ENCODE measurements at places on chromosomes 5 and 9.
A peak's percentile ranks its signal among the peaks of the same experiment; 100 is the strongest.

DNA sequence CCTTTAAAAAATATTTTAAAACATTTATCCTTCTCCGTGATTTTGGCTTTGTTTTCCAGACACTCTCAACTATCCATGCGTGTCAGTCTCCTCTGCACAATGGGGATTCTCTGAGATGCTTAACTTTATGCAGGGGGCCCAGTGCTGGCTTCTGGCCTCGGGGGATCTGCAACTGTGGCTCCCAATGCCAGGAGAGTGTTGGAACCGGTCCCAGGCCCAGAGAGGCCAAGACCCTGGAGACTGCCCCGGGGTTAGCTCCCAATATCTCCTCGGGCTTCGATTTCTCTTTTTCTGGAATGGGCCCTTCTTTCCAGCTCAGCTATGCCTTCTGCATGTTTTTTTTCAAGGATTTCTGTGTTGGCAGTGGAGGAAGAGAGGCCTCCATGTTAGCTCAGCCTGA is 20.1 kb upstream of the SARDH start:
- no peak for DNase-seq

DNA sequence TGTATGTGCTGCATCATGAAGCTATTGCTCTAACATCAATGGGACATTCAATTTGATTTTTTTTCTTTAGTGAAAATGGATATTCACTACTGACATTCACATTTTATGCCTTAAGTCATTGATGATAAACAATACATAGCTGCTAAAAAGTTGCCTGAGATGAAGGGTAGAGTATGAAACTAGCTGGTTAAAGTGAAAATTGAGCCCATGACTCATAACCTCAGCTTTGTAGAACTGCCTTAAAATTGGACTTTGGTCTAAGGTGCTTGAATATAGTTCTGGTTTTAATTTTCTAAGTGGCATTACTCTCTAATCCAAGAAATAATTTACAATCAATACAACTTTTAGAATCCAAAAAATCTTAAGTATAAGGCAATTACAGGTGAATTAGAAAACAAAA is 740.4 kb upstream of the RIOK2 start:
- no peak for DNase-seq

DNA sequence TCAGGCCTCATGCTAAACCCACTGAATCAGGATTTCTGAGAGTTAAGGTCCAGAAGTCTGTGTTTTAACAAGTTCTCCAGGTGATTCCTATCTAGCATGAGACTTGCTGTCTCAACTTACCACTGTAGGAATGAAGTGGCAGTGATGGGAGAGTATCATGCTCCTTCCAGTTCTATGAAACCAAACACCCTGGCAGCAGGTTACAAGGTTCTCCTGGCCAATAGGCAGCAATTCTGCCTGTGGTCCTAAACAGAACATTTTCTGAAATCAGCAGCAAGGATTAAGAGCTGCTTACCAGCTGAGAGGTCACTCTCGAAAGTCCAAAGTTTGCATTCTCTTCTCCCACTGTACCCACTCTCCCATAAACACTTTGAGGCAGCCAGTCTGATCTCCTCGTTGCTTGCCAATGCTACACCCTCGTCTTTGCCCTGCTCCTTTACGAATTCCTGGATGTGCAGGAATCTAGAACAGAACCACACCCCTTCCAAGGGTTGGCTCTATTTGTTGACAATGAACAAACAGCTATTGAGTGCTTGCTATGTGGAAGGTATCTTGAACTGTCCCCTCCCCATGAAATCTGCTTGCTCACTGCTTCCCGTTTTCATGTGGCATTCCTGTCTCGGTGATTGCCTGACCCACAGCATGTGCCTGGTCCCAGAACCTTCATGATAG is 100.5 kb downstream of the TMEM174 start:
- DNase-seq = no peak

- DNase-seq = no peak
Measured at GRCh38 chr5:173764332-173765028, 123.7 kb upstream of the CPEB4 start.

DNA sequence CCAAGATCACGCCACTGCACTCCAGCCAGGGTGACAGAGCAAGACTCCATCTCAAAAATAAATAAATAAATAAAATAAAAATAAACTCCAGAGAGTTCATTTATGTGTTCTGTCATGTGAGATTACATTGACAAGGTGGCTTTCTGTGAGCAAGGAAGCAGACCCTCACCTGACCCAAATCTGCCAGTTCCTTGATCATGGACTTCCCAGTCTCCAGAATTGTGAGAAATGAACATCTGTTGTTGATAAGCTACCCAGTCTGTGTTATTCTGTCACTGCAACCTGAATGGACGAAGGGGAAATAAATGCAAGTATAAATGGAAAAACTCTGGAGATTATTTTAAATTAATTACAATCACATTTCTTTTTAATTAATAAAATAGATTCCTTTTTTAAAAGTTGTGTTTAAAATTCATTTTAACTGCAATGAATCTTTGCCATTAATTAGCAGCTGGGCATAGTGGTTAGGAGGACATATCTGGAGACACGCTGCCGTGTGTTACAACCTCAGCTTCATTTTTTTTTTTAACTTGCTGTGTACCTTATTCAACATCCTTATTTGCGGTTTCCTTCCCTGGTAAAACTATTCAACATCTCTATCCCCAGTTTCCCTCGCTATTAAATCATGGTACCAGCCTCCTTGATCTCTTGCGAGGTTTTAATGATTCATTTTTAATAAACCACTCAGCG is 376.4 kb downstream of the CHSY3 start:
- DNase-seq = no peak

GRCh38 chr5:100827481-100827889 is 75.6 kb downstream of the ST8SIA4 start:
- no peak for DNase-seq

GRCh38 chr5:168353216-168353957 is 61.9 kb downstream of the WWC1 start:
- no peak for DNase-seq

DNA sequence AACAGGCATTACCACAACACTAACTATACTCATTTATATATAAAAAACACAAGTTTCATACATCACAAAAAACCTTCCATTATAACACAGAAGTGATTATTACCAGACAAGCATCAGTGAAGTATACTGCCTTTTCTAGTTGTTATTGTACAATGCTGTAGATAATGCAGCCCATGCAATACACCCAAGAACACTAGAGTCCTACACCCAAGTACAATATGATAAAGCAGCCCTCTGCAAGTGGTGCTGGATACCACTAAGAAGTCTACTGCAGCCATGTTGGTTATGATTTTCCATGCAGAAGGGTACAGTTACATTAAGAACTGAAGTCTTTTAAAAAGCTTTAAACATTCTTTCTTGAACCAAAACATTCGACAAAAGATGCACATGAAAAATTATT is 10.3 kb downstream of the ZFAND5 start:
- no peak for DNase-seq

- no peak for DNase-seq
Measured at GRCh38 chr5:146906803-146907202, 28.2 kb upstream of the PPP2R2B start.

- no peak for DNase-seq
Measured at GRCh38 chr5:124902097-124902821, 155.8 kb upstream of the ZNF608 start.

DNA sequence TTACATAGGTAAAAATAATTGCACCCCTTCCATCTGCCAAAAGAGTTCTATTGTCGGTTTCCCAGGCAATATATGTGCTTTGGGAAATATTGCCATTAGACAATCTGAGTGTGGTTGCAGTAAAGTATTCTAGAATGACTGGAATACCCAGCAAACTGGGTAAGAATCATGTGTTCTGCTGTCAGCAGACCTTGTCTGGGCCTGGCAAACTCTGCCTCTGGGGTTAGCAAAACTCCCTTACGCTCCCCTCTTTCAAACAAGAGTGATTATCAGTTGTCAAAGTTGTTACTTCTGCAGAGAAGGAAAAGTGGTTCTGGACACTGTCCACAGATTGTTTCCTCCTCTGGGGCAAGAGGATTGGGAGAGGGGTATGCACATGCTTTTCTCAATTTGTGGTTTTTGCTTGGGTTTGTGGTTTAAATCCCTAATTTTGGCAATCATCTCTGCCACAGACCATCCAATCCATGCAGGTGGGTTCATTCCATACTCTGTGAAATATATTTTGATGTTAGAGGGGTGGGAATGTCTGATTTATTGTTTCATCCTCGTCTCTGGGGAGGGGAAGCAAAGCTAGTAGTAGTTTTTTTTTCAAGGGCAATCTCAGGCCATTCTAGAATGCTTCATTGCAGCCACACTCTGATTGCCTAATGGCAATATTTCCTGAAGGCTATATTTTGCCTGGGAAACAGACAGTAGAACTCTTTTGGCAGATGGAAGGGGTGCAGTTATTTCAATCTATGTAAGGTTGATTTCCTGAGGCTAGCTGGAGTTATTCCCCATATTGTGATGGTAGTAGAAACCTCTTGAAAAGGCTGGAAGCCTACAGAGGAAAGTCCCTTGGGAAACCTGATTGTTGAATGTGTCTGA is 24.0 kb upstream of the TNFSF15 start:
- DNase-seq = no peak

GRCh38 chr9:128770286-128771030 is 1.3 kb downstream of the ZER1 start:
- no peak for DNase-seq

- no peak for DNase-seq
Measured at GRCh38 chr9:128550226-128550625, 2.2 kb upstream of the SPTAN1 start.

- no peak for DNase-seq
Measured at GRCh38 chr5:139829471-139829870, 33.9 kb downstream of the PSD2 start.

- DNase-seq = no peak
Measured at GRCh38 chr9:137052998-137053943, 590 bp downstream of the ENTPD2 start.

GRCh38 chr5:7714697-7715096 is 136.2 kb downstream of the CFAP90 start:
- DNase-seq = no peak

GRCh38 chr9:126500600-126501382 is 112.9 kb upstream of the LMX1B start:
- DNase-seq = peak; percentile 45

GRCh38 chr5:73624888-73625287 is 1.1 kb upstream of the ARHGEF28 start:
- no peak for DNase-seq

GRCh38 chr5:23675456-23675855 is 168.0 kb downstream of the PRDM9 start:
- no peak for DNase-seq

GRCh38 chr5:119445544-119445943 is 6.8 kb upstream of the HSD17B4 start:
- DNase-seq = no peak

- DNase-seq = no peak
Measured at GRCh38 chr9:126420643-126421564, 94.3 kb downstream of the MVB12B start.

- DNase-seq = no peak
Measured at GRCh38 chr9:33287087-33287490, 3.2 kb upstream of the NFX1 start.

DNA sequence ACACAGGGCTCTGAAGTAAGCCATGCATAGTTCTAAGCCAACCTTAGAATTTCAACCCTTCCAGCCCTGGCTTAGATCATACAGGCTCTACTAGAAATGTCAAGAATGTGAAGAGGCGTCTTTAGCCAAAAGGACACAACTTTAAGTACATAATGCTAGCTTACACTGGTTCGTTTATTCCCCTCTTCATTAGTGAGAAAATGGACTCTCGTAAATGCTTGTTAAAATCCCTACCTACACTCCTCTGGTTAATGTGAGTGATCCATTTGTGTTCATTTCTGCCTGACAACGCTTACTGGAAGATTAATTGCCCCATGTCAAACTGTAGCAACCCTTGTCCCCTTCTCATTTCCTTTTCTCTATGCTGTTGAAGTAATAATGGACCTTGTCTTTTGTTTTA is 149.3 kb upstream of the POU5F2 start:
- no peak for DNase-seq

- no peak for DNase-seq
Measured at GRCh38 chr5:56144211-56144610, 88.9 kb downstream of the ANKRD55 start.

- DNase-seq = no peak
Measured at GRCh38 chr9:96459268-96460007, 9.5 kb downstream of the HABP4 start.

GRCh38 chr9:120855827-120856670 is 13.3 kb upstream of the PSMD5 start:
- DNase-seq = no peak

DNA sequence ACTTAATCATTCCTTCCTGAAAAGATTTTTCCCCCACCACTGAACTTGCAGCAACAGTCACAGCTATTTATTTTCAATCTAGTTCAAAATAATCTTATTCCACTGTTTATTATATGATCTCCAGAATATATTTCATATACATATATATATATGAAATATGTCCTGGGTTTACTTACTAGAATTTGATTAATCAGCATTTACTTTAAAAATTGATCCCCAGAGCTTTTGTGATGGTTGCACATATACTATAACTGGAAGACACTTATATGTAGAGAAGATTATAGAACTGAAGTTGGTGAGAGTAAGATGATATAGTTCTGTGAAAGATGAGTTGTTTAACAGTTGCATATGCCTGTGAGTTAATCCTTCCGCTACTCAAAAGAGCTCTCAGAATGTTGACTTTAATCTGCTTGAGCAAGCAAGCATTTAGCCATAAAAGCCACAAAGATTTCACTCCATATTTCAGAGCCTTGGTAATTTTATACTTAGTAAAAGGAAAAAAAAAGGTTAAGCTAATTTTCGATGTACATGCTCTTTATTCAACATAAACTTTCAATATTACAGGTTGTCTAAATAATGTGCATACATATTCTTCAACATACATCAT is 399.3 kb upstream of the CDH9 start:
- no peak for DNase-seq

DNA sequence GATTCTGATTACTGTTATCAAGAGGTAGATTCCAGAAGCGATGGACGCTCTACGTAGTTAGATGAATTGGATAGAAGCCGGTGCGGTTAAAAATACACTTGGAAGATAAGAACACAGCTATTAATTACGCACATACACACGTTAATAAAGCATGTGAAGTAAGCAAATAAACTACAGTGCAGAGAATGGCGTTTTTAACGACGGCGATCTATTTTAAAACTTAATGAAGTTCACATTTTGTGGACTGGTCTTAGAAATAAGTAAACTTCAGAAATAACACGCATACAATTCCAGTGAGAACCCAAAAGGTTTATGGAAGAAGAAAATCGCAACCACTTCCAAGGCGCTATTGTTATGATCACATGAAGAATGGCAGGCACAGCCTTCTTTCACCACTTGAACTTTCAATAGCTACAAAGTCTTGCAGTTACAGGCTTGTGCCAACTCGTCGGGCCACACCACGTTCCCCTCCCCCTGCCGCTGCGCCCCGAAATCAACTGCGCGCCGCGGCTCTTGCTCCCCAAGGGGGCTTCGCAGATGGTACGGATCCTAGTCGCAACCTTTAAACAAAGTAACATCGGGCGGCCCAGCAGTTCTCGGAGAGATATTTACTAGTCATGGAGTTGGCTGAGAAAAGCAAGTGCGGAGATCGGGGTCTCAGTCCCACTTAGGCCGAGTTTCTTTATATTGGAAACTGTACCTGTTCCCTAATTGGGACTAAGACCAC is 866 bp upstream of the SEMA6A start:
- no peak for DNase-seq

- no peak for DNase-seq
Measured at GRCh38 chr5:59186623-59187022, 603.7 kb downstream of the RAB3C start.
